ENCODE measurements at places on chromosomes 7 and 10. TPM values are rescaled to one million over a fixed set of nuclear protein-coding genes. Genes with fewer than 3 reads are reported as not detected.
A peak's percentile ranks its signal among the peaks of the same experiment; 100 is the strongest.

CTAGE4 gene
- 0.27 TPM for polyA plus RNA-seq

CYP2C9 gene
- polyA plus RNA-seq: 0.61 TPM

UTF1 gene
- not detected for polyA plus RNA-seq

LAMTOR4 gene
- 251 TPM for polyA plus RNA-seq

DYNC1I1 gene
- polyA plus RNA-seq: 34.4 TPM

ATG9B gene
- 0.32 TPM for polyA plus RNA-seq

TAS2R4 gene
- polyA plus RNA-seq: 0.13 TPM

PSMA2 gene
- polyA plus RNA-seq: 90.6 TPM

KLF14 gene
- 0.03 TPM for polyA plus RNA-seq

UCMA gene
- not detected for polyA plus RNA-seq

WDR86 gene
- 4.2 TPM for polyA plus RNA-seq

TEX47 gene
- not detected for polyA plus RNA-seq

DNA sequence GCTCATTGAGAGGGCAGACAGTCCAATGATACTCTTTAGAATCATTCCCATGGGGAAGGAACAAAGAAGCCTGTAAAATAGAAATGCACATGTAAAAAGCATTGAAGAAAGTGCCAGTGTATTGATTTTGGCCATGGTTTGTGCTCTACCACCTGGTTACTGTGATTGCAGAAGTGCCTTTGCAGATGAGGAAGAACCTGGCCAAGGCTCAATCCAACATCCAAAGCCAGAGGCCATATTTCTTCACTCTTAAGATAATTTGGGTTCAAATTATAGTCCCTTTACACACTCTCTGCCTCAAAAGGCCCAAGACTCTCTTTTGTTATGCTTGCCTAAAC, 122.1 kb downstream of the EGFR start:
- DNase-seq: no peak

GRCh38 chr7:25662841-25663800, 434.8 kb upstream of the NPVF start:
- no peak for DNase-seq

- DNase-seq: no peak
Measured at GRCh38 chr10:3858051-3858845, 73.2 kb upstream of the KLF6 start.

GRCh38 chr7:124428781-124429180, 336.8 kb downstream of the GPR37 start:
- no peak for DNase-seq

GRCh38 chr10:72782649-72783330, 90.8 kb downstream of the MCU start:
- no peak for DNase-seq

DNA sequence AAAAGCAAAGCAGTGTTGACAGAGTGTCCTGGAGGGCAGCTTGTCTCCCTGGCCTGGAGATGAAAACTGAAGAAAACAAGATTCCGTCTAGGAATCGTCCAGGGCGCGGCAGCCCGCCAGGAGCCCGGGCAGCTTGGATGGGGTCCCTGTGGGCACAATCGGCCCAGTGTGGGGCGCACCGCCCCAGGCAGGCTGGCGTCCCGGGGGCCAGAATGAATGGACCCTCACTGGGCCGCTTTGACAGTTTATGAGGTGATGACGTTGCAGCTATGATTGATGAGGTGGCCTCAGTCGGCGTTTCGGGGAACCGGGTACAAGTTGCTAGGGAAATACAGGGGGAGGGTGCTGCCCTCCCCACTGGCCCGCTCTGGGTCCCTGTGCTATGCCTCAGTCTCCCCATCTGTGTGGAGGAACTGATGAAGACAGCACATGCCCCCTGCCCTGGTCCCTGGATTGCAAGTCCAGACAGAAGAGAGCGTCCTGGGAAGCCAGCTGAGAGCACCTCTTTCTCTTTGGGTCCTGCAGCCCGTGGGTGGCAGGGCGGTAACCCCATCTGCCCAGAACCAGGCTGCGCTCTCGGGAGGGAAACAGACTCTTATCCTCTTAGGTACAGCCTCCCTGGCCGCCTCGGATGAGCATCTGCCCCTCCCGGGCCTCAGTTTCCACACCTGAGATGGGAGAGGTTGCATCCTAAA, 131.3 kb downstream of the LHPP start:
- DNase-seq: no peak

DNA sequence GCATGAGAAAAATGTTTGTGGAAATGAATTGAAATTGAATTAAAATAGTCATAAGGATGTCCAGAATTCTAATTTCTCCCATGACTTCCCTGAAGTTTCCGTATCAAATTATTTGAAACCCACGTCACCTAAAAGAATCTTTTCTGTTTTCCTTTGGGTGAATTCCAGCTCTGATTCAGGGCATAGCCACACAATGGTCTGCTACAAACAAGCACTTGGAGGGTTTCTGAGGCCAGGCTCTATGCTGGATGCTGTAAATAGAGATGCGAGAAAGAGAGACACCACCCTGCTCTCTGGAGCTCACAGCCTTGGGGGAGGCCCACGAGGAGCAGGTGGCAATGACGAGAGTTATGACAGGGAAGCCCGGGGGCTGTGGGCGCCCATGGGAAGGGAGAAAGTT, 33.6 kb downstream of the GHRHR start:
- DNase-seq: no peak

DNA sequence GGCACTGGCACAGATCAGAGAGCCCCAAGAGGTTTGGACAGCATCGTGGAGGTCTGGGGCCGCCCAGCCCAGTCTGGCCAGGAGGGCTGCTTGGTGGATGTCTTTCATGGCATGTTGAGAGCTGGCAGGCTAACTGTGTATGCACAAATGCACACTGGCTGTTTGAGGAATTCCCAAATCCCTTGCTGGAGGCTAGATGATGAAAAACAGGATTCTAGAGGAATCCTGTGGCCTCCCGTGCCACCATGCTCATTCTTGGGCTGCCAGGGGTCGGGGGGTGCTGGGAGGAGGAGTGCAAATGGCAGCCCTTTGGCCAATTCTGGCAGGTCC, 26.5 kb downstream of the LEP start:
- DNase-seq: no peak

- DNase-seq: no peak
Measured at GRCh38 chr7:5528071-5528814, 104.6 kb upstream of the TNRC18 start.

- no peak for DNase-seq
Measured at GRCh38 chr7:155153676-155154075, 83.6 kb downstream of the HTR5A start.

GRCh38 chr7:93551063-93551895, 23.2 kb downstream of the CALCR start:
- no peak for DNase-seq

DNA sequence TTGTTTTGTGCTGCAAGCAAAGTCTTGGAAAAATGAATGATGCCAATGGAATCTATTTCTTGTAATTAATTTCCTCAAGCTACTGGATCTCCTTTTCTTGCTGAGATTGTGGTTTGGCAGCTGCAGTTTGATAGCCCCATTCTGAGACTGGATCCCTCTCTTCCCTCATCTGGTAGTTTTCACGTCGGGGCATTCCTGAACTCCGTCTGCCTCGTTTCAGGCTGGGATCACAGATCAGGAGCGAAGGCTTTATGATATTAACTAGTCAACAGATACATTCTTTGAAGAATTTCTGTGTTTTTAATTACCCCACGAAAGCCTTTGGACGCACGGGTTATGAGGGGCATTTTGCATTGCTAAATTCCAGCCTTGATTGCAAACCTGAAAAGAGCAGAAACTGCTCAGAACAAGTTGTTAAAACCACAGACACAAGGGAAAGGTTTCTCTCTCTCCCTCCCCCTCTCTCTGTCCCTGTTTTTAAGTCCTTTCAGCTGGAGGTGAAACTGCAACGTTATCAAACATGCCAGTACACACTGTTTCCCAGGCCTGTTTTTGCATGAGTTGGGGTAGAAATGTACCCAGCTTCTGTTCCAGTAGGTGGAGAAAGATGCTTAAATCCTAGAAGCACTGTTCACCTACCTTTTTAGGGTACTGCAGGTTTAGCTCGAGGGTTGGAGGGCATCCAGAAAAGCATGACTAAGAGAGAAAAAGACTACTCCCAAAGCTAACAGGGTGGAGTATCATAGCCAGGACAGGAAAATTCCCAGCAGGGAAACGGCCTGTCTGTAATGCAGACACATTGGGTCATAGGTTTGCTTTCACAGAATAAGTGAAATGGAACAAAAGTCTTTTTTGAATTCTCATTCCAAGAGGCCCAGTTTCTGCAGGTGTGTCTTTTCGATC, 124.3 kb downstream of the CUX1 start:
- no peak for DNase-seq

DNA sequence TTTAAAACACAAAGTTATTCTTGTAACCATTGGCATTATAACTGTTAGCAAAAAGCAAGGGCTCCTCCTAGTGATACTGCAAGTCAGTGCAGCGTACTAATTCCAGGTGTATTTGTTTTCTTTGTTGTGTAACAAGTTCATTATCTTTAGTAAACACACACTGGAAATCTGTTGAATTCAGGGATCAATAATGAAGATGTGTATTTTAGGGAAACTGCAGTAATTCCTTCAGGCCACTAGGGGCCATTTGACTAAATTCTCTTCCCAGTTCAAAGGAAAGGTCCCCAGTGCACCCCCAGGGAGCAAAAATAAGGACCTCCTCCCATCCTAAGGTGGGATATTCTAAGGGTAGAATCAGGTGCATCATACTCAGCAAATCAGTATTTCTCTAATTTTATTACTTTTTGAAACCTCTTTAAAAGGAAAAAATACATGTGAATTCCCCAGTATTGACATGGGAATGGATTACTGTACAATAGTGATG, 158.6 kb upstream of the LYZL1 start:
- no peak for DNase-seq

GRCh38 chr10:122551450-122551849, 9.1 kb upstream of the DMBT1 start:
- DNase-seq: no peak

DNA sequence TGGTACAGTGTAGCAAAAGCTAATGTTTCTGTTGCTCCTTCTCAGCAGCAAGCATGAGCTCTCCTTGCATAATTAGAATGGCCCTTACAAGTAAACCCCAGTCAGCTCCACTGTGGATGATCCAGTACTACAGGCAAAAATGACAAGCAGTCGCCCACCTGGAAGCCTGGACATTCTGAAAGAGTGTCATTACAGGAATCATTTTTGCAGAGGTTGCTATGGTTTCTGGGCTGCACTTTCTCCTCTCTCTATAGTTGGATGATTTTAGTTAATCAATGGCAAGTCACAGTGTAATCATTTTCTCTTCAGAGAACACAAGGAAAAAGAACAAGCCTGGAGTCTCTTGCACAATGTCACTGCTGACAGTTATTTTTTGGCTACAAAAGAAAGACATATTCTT, 102.9 kb upstream of the MYO3A start:
- DNase-seq: no peak

DNA sequence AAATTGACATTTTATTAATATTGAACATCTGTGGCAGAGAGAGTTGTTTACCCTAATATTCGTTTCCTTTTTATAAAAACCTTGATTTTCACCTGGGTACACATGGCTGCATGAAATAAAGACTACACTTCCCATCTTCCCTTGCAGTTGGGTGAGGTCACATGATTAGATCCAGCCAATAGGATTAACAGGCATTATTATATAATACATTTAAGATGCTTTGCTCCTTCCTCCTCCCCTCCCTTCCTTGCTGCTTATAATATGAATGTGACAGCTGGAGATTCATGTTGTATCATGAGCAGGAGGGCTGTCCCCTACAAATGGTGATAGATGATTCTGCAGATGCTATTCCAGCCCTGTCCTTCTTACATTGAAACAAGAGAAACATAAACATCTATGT, 146.6 kb downstream of the SH2D4B start:
- no peak for DNase-seq

- peak; percentile 28 for DNase-seq
Measured at GRCh38 chr10:24952707-24953645, 570 bp upstream of the PRTFDC1 start.

DNA sequence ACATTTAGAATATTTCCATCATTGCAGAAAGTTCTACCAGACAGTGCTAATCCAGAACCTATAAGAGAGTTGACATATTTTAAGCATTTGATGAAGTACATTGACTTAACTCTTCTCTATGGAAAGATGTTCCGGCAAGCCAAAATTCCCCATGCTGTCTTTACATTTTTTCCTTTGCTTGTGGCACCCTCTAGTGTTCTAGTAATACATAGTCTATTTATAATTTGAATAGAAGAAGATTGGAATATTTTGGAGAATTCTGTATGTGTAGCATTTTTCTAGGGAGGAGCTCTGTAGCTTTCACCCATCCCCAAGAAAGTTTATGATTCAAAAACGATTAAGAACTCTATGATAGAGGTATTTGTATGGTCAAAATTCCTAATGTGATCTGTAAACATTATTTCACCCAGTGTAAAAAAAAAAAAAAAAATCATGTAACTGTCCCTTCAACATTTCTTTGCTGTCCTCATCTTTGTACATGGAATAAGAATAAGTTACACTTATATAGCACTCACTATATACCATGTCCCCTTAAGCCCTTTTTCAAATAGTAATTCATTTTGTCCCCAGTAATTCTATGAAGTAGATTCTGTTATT, 33.2 kb downstream of the NRF1 start:
- DNase-seq: peak; percentile 7
